ENCODE measurements at places on chromosomes 11 and 22.

- DNase-seq = no peak
These were observed 413.0 kb upstream of the LRRC4C start for GRCh38 chr11:41872426-41872825.

DNA sequence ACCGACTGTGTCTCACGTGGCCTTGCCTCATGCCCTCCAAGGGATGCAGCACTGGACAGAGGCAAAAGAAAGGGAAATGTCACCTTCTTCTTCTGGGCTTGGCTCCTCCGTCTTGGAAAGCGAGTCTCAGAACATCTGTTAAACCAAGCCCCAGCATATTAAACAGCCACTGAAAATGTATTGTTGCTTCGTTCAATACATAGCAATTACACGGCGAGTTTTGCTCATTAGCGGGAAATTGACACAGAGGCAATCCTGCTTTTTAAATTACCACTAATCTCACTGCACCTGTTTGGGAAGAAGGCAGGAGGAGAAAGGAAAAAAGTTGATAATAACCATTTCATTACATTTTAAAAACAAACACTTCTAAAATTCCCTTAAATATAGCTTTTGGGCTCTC, 72.1 kb downstream of the SEZ6L start:
- DNase-seq = no peak

GRCh38 chr11:75596914-75597313, 34.9 kb downstream of the SERPINH1 start:
- no peak for DNase-seq

DNA sequence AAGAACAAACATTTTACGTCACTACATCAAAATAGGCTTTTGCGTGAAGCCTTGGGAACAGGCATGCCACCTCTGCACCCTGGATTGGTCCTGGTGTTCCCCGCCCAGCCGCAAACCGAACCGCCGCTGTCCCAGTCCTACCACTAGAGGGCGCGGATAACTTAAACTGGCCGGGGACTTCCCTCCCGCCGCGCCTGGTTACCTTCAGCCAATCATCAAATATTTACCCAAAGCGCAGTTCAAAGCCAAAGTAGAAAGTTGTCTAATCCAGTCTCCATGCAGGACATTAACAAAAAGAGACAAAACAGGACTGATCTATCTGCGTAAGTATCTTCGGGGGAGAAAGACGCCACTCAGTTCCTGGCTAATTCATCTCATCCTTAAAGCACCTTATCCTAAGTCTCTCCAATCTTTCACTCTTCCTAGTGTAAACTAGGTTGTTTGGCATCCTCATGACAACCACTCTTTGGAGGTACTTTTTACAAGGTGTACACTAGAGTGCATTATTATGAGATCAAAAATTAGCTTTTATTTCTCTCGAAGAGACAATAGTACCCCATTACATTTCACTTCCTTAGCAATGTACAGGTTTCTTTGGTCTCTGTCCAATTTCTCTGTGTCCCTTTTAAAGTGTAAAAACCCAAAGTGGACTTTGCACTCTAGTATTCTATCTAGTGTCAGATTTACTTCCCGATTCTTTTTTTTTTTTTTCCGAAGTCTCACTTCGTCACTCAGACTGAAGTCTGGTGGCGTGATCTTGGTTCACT, 3.9 kb upstream of the CRY2 start:
- DNase-seq = peak; percentile 96

GRCh38 chr22:17247832-17248231, 28.6 kb upstream of the ADA2 start:
- no peak for DNase-seq

- DNase-seq = no peak
These were observed 1151.2 kb upstream of the CCDC90B start for GRCh38 chr11:84437071-84437980.

DNA sequence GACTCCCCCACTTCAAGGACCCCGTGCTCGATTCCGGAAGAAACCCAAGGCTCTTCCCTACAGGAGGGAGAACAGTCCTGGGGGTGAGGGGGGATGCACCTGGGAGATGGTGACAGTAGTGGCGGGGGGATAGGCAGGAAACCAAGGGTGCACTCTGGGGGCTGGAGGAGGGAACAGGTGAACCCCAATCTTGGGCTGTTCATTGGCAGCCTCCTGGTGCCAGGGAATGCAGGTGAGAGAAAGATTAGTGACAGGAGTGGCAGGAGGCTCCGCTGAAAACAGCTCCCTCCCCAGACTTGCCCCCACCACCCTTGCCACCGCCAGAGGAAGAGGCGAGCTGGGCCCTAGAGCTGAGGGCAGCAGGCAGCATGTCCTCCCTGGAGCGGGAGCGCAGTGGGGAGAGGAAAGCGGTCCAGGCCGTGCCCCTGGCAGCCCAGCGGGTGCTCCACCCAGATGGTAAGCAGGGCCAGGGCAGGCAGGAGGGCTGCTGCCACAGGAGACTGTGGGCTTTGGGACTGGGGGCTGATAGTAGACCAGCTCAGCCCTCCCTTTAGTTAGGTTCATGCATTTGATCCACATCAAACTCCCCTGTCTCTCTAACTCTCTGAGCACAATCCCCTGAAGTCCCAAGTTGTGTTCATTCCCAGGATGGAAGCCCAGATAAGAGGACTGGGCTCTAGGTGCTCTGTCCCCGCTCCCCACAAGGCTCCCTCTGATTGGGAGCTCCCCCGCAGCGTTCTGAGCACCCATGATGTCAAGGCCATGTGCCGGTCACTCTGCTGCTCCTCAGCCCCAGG, 14.5 kb downstream of the ROBO3 start:
- DNase-seq = no peak

DNA sequence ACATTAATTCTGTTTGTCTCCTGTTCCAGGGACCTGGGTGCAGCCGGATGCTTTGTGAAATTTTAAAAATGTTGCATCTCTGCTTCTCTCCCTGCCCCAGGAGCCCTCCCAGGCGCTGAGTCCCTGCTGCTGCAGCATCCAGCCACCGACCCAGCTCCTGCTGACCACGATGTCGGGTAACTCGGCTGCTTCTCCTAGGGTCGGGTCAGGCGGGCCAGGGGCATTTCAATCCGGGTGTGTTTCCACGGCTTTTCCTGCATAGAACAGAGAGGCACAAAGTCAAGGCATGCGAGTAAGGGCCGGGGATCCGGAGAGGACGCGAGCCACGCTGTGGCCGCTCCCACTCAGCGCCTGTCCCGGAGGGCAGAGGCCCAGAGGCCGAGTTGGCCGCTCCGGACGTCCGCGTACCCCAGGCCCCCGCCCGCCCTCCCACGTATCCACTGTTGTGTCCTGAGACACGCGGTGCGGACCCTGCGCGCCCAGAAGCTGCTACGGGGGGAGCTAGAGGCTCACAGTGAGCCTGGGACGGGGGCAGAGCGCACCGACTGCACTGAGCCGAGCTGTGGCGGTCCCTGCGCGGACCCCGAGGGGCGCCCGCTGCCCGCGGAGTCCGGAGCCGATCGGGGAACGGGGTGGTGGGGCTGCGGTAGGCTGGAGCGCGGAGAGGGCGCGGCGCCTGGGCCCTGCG, at the start of gene POU2AF3:
POU2AF3 (plus strand) TSS at position 134 of the 688 bp plus-strand sequence; CDS start at position 170, 36 bp downstream.
- no peak for DNase-seq

DNA sequence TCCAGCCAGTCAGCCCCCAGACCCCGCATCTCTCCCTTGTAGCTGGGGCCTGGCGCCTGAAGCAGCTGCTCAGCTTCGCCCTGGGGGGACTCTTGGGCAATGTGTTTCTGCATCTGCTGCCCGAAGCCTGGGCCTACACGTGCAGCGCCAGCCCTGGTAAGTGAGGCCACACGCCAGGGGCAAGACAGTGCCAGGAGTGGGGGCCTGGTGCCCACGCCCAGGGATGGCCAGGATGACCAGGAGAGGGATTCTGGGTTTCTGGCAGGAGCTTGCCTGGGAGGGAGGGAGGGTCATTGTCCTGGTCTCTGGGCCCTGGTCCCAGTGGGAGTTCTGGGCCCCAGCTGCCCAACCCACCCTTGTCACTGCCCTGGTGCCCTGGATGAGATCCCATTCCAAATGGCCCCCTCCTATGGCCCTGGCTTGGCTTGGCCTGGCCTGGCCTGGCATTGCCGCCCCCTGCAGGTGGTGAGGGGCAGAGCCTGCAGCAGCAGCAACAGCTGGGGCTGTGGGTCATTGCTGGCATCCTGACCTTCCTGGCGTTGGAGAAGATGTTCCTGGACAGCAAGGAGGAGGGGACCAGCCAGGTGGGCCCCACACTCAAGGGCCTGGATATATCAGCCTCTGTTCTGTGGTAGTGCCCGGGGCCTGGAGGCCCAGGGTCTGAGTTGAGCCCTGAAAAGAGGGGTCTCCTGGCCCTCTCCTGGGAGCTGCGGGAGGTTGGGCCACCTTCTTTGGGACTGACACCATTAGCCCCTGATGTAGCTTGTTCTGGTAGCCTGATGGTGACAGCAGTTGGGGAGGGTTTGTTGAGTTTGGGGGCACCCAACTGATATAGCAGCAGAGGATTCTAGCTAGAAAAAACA, 3.7 kb downstream of the SLC39A13 start:
- peak; percentile 65 for DNase-seq

- DNase-seq = no peak
These were observed 1522.6 kb downstream of the FAM181B start for GRCh38 chr11:81211050-81211449.

GRCh38 chr11:46183819-46184218, 62.6 kb upstream of the PHF21A start:
- DNase-seq = no peak

DNA sequence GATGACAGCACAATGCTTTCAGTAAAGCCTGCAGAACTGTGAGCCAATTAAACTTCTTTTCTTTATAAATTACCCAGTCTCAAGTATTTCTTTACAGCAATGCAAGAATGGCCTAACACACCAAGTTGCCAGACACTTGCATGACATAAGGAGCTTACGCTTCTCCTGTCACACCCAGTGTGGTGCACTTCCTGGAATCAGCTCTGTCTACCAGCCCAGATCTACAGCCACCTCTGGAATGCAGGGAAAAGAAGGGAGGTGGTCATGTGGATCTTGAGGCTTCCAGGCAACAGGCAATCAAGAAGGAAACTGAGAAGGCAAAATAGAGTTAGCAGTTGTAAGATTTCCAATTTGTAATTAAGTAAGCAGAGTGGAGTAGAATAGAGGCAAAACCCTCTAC, 37.4 kb upstream of the SESN3 start:
- DNase-seq = no peak

DNA sequence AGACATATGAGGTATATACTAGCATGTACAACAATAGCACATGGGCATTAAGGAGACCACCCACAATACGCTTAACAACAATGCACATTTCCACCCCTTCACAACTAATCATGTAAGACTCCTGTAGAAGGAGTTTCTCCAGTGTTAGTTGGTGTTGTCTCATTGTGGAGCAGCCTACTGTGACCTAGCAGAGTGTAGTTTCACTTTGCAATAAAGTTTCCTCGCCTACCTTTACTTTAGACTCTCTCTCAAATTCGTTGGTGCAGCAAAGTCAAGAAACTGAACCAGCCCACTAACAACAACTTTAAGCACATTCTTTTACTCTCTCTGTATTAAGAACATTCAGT, 863.6 kb downstream of the FAM181B start:
- DNase-seq = peak; percentile 18

- no peak for DNase-seq
These were observed 556.7 kb downstream of the FAM181B start for GRCh38 chr11:82176945-82177344.

DNA sequence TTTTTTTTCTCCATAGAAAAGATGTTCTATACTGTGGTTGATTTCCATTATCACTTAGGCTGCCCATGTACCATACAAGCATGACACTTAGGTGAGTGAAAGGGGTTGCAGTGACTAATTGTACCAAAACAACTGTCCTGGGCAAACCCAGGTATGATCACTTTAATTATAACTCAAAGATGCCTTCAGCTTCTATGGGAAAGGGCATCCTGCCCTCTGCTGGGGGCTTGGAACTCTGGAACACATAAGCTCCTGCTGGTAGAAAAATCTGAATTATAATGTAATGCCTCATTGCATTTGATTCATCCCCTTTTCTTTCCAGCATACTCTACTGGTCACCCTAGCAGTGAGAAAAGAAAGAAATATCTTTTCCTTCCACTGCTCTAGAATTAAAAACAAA, 206.3 kb downstream of the DDX10 start:
- peak; percentile 67 for DNase-seq

DNA sequence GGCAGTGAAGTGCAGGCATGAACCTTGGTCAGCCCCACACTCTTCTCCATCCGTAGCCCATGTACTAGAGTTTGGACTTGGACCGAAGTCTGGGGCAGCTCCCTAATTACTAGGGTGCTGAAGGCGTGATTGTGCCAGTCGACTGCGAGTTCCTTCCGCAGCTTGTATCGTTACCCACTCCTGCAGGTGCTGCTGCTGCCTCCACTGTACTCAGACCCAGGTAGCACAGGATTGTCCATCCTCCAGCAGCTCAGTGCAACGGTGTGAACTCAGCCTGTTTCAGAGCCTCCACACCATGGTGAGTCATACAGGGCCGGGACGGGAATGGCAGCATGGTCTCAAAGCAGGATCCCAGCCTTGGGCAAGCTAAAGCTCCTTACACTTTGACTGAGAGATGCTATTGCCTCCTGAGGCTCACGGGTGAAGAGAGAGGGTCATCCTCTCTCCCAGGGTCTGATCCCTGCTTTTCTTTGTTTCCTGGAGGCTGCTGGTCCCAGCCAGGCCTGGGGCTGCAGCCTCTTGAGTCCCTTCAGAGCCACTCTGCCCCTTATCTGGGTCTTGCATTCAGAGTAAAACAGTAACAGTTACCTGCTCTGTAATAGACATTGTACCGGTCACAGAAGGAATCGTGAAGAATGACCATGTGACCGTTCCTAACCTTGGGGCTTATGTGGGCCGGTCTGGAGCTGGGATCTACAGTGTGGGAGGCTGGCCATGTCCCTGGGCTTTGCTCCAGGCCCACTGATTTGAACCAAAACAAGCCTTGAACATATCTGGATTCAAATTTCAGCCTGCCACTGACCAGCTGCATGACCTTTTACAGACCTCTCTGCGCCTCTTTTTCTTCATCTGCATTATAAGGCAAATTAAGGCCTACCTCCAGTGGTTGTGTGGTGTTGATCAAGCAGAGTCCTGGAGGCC, 1.7 kb downstream of the TKFC start:
- DNase-seq = no peak

GRCh38 chr22:38327805-38328204, 10.6 kb upstream of the CSNK1E start:
- DNase-seq = no peak

DNA sequence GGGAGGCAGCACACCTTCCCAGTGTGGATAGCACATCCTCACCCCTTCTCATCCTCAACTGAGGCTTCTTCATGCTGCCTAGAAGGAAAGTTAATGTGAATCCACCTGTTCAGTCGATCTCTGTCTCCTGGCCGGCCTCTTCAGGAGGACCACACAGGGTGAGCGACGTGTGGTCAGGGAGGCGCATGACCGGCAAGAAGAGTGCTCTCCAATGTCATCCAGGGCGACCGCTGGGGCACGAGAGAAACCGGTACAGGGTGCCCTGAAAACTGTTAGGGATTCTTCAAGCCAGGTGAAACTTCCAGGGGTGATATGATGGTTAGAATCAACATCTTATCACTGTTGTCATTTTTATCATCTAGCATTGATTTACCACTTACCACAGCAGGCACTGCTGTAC, 43.0 kb downstream of the IGSF9B start:
- DNase-seq = no peak

DNA sequence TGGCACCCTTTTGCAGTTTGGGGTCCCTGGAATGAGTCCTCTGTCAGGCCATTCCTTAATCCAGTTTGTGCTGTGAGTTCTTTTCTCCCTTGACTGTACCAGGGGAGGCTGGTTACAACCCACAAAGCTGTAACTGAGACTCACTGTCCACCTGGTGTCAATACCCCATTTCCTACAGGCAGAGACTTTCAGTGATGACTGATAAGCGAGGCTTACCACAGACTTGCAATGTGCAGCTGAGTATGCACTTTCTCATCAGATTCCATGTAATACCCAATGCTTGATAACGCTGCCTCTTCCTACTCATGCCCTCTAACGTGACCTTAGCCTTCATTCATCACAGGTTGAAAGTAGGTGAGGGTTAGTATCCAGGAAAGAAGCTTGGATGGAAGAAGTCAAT, 120.1 kb downstream of the INSC start:
- no peak for DNase-seq

Data from activated naive CD4-positive, alpha-beta T cell treated with anti-CD3 and anti-CD28 coated beads for 36 hours (primary cell).